ENCODE measurements at places on chromosomes 6 and 20.

GRCh38 chr6:42727627-42728026, 5.2 kb upstream of the PRPH2 start:
- DNase-seq = no peak

DNA sequence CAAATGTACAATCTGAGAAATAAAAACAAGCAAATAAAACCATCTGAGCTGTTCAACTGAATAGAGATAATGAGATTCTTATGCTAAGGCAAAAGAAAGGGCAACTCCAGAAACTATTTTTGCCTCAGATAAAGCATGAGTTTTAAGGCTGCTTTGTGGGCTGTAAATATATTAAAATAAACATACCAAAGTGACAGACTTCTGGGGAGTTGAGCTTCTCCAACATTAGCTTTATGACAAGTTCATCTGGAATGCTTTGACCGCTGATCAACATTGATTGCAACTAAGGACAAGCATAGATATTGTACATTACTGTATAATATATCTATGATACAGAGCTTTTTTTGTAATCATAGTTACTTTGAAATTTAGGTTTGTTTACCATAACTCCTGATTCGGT, 19.3 kb downstream of the AK9 start:
- DNase-seq = no peak

DNA sequence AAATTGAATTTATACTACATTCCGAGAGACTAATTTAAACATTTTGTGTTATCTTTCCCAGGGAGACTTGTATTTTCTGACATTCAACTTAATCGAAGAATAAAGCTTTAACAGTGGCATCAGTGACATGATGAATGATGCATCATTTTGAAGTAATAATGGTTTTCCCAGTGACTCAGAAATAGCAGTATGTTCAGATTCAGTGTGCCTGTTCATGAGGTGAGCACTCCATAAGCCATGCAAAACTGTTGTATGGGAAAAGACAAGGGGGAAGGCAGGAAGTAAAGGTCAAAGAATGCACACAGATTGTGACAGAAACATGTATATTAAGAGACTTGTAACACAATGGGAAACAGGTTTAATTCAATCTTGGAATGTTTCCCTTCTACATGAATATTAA, 1348.2 kb upstream of the GJE1 start:
- DNase-seq = no peak

- no peak for DNase-seq
Observed at GRCh38 chr6:154499855-154500589, 10.5 kb downstream of the CNKSR3 start.

DNA sequence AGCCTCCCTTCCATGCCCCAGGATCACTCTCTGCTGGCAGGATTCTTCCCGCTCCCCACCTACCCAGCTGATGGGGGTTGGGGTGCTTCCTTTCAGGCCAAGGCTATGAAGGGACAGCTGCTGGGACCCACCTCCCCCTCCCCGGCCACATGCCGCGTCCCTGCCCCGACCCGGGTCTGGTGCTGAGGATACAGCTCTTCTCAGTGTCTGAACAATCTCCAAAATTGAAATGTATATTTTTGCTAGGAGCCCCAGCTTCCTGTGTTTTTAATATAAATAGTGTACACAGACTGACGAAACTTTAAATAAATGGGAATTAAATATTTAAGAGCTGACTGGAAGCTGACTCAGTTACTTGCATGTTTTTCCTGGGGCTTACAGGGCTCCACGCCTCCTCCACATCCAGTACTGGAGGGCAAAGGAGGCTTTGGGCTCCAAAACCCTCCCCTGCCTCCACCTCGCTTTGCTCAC, 24.3 kb upstream of the FANCE start:
- no peak for DNase-seq

DNA sequence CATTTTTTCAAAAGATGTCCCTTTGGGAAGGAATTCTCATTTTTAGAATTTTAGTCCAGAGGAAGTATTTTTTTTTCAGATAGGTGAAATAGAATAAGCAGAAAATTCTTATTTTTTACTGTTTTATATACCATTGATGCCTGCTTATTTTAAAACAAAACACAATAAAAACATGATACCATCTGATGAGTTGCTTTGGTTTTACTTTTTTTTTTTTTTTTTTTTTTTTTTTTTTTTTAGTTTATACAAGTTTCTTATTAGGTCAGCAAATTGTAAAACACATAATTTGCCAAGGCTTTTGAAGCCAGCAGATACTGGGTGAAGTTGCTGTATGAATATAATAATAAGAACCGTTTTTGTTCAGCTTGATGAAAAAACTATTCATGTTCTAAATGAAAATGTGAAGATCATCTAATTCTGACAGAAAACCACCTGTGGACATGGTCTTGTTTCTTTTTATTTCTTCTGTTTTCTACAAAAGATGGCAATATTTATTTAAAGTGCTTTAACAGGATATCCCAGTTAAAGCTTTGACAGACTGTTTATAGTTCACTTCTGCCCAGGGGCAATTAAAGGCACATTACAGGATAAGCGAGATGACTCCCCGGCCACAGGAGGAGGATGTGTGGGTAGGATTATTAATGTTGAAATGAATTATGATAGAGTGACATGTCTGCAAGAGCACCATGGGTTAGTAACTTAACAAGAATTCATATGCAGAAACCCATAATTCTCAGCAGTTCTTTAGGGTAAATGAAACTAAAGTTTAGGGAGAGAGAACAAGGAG, 31.1 kb downstream of the MYB start:
- no peak for DNase-seq

GRCh38 chr20:17786221-17786718, 86.5 kb downstream of the BANF2 start:
- DNase-seq = no peak

DNA sequence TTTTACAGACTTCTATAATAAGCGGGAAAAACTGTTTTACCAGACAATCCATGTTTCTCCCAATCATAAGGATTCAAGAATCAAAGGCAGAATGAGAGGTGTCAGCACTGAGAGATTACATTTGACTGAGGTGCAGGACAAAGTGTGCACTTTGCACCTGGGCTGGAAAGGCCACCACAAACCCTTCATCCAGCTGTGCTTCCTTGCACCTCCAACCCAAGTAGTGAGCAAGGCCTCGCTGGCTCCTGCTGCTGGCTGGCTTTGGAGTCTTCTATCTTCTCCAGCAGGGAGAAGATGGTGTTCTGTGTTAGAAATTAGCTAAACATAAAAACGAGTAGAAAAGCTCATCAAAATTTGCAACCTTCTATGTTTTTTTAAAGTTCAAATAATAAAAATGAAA, 77.7 kb downstream of the CHD6 start:
- DNase-seq = no peak

DNA sequence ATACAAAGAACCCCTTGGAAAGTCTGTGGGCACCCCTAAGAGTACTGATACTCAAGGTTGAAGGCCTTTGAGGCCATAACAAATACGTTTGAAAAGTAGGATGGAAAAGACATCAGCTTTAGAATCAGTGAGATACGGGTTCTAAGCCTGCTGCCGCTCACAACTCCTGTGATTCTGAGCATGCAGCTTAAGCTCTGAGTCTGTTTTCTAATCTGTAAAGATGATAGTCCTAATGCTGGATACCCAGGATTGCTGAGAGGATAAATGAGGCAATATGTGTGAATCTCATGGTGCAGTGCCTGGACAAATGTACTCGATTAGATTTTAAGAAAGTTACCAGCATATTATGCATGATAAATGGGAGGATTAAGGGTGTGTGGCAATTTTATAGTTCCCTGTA, 321.0 kb upstream of the HSF2 start:
- DNase-seq = no peak

- no peak for DNase-seq
Observed at GRCh38 chr6:4085332-4085700, 6.4 kb upstream of the FAM217A start.

GRCh38 chr6:26272171-26272637, 92.8 kb upstream of the BTN3A2 start:
- DNase-seq = no peak

DNA sequence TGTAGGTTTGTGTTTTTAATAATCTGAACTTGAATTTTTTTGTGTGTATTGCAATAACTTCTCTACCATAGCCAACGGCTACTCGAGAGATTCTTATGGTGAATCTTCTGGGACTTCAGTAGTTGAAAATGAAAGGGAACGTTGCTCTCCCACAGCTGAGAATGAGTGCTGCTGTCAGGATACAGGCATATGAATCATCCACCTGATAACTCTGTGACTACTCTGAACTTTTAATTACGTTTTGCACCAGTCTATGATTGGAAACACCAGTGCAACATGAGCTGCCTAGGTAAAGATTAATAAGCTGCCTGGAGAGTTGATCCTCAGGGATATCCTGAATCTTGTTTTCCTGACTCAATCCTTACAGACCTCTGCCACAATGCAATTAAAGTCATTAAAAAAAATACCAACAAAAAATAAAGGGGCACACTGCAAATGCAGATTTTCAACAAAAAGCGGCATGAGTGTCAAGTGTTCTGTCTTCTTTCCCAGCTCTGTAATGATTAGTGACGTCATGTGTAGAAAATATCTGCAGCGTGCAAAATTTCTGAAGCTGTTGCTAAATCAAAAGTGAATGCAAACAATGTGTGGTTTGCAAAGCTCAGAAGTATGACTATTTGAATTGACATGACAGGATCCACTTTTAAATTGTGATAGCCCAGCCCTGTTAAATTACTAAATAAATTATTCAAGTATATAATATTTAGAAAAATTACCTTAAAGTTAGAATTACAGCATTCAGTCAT, 432.2 kb downstream of the HTR1B start:
- no peak for DNase-seq

GRCh38 chr6:7730001-7730783, 4.3 kb downstream of the BMP6 start:
- no peak for DNase-seq

DNA sequence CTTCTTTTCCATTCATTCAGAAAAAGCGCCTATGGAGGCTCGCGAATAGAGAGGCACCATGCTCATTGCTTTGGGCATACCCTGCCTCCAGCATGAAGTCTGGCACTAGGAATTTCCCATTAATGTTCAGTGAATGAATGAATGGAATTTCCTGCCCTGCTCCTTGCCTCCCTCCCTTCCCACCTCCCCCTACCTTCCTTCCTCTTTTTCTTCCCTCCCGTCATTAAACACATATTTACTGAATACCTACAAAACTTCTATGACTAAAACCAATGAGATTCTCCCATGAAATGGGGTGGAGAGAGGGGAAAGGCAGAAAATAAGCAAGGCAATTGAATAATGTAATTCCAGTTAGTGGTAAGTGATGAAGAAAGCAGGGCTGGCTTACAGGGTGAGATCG, 213.8 kb upstream of the AGPAT4 start:
- DNase-seq = no peak

DNA sequence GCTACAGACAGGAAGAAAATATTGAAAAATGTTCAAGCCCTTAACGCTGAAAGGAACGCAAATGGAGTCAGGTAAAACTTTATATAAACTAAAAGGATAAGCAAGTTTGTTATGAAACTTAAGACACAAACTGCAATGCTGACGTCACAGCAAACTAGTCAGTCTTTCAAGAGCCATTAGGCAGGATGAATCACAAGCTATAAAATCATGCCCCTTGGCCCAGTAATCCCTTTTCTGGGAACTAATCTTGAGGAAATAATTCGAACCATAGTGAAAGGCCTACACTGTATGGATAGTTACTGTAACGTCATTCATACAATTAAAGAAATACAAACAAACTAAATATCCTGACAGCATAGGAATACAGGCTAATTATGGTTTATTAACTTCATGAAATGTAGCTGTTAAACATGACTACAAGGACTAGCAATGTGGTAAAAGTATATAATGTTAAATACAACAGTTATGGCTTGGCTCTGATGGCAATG, 42.7 kb upstream of the HINT3 start:
- DNase-seq = no peak

GRCh38 chr6:25962149-25963127, at the start of gene TRIM38:
TSS of gene TRIM38 (plus strand) at chr6:25962802. CDS start at chr6:25966523, 3,721 bp downstream.
- DNase-seq = peak; percentile 96

- DNase-seq = no peak
Observed at GRCh38 chr6:158230967-158231550, 62.9 kb downstream of the GTF2H5 start.

- no peak for DNase-seq
Observed at GRCh38 chr6:160222491-160222890, 36.1 kb downstream of the SLC22A2 start.

DNA sequence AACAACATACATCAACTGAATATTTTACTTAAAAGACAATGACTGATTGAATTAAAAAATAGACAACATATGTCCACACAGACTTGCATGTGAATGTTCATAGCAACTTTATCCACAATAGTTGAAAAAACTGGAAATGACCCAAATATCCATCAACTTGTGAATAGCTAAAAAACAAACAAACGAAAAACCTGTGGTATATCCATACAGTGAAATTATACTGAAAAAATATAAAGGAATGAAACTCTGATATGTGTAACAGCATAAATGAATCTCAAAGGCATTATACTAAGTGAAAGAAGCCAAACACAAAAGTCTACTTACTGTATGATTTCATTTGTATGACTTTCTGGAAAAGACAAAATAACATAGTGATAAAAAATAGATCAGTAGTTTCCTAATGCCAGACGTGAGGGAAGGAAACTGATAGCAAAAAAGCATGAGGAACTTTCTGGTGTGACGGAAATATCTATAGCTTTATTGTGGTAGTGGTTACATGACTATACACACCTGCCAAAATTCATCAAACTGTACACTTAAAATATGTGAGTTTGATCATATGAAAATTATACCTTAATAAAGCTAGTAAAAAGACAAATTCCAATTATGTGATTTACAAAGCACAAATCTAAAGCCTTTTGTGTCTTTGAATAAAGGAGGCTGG, 123.2 kb downstream of the BACH2 start:
- no peak for DNase-seq

DNA sequence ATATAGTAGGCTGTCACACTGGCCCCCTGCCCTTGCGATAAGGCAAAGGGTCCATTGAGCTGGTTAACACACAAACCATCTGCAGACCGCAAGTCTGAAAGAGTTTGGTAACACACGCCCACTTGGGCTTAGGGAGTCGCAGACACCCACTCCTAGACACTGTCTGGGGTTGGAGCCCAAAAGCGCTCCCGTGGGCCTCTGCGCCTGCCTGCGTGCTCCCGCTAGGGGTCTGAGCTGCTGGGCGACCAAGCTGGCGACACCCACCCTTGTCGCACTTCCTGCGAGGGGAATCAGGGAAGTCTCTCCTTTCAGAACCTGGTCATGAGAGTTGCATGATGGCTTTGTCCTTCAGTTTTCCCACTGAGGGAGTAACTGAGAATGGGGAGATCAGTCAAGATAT, 653.0 kb downstream of the HTR1B start:
- DNase-seq = no peak

GRCh38 chr6:136411025-136411325, 121.3 kb upstream of the BCLAF1 start:
- DNase-seq = no peak

DNA sequence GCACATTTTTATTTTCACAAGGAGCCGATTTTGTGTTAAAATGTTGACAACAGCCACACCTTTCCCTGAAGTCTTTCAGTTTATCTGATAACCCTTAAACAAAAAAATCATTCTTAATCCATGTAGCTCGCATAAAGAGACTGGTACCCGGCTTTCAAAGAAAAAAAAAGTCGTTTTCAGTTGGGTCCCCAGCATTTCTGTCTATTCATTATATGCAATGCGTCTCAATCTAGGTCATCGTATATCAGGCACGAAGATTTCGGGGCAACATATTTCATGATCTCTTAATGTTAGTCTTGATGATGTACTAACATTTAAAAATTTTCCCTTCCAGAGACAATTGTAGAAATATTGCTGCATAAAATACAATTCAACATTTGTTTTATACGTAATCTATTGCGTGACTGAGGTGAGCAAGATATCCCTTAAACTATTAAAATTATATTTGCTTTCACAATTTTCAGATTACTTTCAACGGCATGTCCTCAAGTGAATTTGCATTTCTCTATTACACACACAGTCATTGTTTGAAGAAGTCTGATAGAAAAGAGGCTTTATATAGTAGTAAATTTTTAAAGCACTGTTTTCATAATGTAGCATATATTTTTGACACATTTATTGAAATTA, 2.9 kb upstream of the TUBB2B start:
- DNase-seq = no peak

All from SIG-M5 (cell line).